ENCODE measurements at places on chromosomes 4 and X.

GRCh38 chrX:155889328-155889727 lies 8.2 kb downstream of the VAMP7 start:
- no peaks in the 10 kb centered on the region for H3K36me3 ChIP-seq
- H3K4me3 ChIP-seq, result no peak overlapping the region
- DNase-seq, result no peak
- H3K27ac ChIP-seq, result no peak overlapping the region

GRCh38 chrX:65671966-65672365 lies 4.5 kb downstream of the MSN start:
- H3K4me3 ChIP-seq, result peak overlapping the region; percentile 82
- H3K27ac ChIP-seq, result peak overlapping the region; percentile 97
- H3K27me3 ChIP-seq, result no peaks in the 10 kb centered on the region
- no peak for DNase-seq
- H3K4me1 ChIP-seq, result peaks cover 75% of the 10 kb centered on the region
- no peaks in the 10 kb centered on the region for H3K36me3 ChIP-seq

DNA sequence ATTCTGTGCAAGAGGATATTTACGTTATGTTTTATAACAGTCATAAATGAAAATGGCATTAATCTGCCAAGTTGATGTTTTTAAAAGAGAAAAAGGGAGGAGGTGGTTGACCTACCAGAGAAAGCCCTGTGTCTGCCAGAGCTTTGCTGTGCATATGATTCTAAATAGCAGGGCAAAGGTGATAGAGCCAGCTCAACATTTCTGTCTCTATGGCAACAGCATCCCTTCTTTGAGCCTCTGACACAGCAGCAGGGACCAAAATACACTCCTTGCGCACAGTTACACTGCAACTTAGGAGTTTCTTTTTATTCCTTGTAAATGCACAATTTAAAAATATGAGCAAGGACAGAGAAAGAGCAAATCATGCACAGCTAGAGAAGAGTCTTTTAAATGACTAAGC lies 133.3 kb upstream of the RAI2 start:
- H3K4me3 ChIP-seq, result no peak overlapping the region
- H3K27ac ChIP-seq, result no peak overlapping the region
- no peaks in the 10 kb centered on the region for H3K4me1 ChIP-seq

DNA sequence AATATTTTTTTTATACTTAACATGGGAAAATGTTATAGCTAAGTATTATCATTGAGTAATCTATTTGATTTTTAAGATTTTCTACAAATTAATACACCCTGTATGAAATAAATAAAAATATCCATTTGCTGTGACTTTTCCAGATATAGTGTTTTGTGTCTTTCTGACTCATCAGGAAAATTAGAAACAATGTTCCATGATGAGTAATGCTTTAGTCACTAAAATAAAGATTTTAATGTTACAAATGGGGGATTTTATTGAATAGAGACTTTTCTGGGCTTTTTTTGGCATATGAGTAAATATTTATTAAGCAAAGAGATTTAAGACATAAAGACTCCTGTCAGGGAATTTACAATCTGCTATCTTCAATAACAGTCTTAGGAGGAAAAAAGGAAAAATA lies 279.2 kb upstream of the NOCT start:
- no peaks in the 10 kb centered on the region for H3K4me1 ChIP-seq
- no peak for DNase-seq
- no peak overlapping the region for H3K27ac ChIP-seq
- H3K36me3 ChIP-seq, result no peaks in the 10 kb centered on the region

- H3K4me3 ChIP-seq, result no peak overlapping the region
- no peaks in the 10 kb centered on the region for H3K27me3 ChIP-seq
- H3K4me1 ChIP-seq, result no peaks in the 10 kb centered on the region
- DNase-seq, result no peak
- no peaks in the 10 kb centered on the region for H3K36me3 ChIP-seq
Observed at GRCh38 chrX:113157496-113157895, 316.9 kb upstream of the AMOT start.

DNA sequence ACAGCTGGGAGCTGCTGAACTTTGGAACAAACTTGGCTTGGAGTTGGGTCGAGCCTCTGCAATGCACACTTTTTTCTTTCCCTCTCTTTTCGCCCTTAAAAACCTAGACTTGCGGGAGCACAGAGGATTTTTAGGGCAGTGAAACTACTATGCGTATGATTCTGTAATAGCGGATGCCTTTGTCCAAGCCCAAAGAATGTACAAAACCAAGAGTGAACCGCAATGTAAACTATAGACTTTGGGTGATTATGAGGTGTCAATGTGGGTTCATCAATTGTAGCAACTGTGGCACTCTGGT lies 493 bp upstream of the SH3D19 start:
- peak overlapping the region; percentile 76 for H3K4me3 ChIP-seq
- peak overlapping the region; percentile 92 for H3K27ac ChIP-seq
- no peak for DNase-seq
- H3K36me3 ChIP-seq, result no peaks in the 10 kb centered on the region
- peaks cover 20% of the 10 kb centered on the region for H3K4me1 ChIP-seq

DNA sequence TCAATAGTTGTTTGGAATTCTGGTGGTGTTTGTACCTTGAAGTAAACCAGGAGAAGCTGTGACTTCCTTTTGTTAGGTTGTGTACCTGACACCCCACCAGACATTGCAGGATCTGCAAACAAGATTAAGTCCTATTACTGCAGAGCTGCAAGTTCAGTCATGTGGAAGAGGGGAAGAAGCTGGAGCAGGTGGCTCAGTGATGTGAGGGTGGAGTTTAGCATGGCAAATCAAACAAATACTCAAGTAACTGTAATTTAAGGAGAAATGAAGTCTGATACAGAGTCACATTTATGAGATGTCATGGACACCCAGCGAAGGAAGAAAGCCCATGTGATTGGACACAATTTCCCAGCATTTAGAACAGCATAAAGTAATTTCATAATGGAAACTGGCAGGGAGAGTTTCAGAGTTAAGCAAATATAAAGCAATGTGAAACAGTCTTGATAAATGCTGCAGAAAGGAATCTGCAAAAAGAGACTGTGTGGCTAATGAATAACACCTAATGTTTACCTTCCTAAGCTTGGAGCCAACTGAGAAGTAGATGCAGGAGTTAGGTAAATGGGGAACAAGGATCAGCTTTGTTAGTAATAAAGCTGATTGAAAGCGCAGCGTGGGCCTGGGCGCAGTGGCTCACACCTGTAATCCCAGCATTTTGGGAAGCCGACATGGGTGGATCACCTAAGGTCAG lies 249.1 kb downstream of the GBA3 start:
- no peaks in the 10 kb centered on the region for H3K36me3 ChIP-seq
- DNase-seq, result no peak
- H3K4me1 ChIP-seq, result no peaks in the 10 kb centered on the region
- no peak overlapping the region for H3K4me3 ChIP-seq
- no peaks in the 10 kb centered on the region for H3K27me3 ChIP-seq

GRCh38 chr4:88802138-88802537 lies 104.5 kb upstream of the NAP1L5 start:
- peaks cover 5% of the 10 kb centered on the region for H3K4me1 ChIP-seq
- H3K36me3 ChIP-seq, result peaks cover 6% of the 10 kb centered on the region
- H3K27me3 ChIP-seq, result no peaks in the 10 kb centered on the region

DNA sequence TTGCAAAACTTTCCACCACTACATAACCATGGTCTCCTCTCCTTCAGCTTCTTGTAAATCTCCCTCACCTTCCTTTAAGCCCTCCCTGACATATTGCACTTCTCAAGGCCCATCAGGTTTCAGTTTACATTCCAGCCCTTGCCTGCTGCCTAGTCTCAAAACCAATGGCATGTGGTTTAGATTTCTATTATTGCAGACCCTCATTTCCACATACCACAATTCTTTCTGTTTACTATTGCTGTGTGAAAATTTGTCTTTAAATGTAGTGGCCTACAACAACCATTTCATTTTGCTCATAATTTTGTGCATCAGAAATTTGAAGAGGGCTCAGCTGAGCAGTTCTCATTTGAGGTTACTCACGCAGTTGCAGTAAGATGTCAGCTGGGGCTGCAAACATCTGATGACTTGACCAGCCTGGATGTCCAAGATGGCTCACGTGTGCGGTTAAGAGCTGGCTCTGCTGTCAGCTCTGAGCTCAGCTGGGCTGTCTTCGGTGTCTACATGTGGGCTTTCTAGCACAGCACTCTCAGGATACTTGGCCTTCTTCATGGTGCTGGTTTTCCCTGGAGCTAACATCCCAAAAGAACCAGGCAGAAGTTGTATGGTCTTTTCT lies 29.9 kb upstream of the SOD3 start:
- H3K27me3 ChIP-seq, result no peaks in the 10 kb centered on the region
- peaks cover 13% of the 10 kb centered on the region for H3K4me1 ChIP-seq
- no peak overlapping the region for H3K4me3 ChIP-seq
- H3K36me3 ChIP-seq, result no peaks in the 10 kb centered on the region
- DNase-seq, result no peak
- H3K27ac ChIP-seq, result no peak overlapping the region

- no peak for DNase-seq
- no peaks in the 10 kb centered on the region for H3K36me3 ChIP-seq
- no peak overlapping the region for H3K27ac ChIP-seq
- H3K4me1 ChIP-seq, result no peaks in the 10 kb centered on the region
Observed at GRCh38 chr4:58074382-58074781, 964.2 kb upstream of the IGFBP7 start.

DNA sequence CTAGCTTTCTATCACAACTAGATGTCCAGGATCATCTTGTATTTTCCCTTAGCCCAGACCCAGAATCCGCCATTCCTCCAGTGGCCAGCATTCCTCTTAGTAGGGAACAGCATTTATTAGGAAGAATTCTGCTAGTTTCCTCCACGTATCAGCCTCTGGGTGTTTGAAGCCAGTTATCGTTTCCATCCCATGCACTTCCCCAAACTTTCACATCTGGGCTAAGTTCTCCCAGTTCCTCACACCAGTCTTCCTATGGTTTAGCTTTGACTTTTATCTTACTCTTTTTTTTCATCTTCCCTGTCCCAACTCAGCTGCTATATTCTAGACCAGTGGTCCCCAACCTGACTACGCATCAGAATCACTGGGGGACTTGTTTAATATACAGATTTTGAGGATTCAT lies 53.5 kb upstream of the PRSS48 start:
- DNase-seq, result no peak
- H3K4me3 ChIP-seq, result no peak overlapping the region
- H3K36me3 ChIP-seq, result no peaks in the 10 kb centered on the region

DNA sequence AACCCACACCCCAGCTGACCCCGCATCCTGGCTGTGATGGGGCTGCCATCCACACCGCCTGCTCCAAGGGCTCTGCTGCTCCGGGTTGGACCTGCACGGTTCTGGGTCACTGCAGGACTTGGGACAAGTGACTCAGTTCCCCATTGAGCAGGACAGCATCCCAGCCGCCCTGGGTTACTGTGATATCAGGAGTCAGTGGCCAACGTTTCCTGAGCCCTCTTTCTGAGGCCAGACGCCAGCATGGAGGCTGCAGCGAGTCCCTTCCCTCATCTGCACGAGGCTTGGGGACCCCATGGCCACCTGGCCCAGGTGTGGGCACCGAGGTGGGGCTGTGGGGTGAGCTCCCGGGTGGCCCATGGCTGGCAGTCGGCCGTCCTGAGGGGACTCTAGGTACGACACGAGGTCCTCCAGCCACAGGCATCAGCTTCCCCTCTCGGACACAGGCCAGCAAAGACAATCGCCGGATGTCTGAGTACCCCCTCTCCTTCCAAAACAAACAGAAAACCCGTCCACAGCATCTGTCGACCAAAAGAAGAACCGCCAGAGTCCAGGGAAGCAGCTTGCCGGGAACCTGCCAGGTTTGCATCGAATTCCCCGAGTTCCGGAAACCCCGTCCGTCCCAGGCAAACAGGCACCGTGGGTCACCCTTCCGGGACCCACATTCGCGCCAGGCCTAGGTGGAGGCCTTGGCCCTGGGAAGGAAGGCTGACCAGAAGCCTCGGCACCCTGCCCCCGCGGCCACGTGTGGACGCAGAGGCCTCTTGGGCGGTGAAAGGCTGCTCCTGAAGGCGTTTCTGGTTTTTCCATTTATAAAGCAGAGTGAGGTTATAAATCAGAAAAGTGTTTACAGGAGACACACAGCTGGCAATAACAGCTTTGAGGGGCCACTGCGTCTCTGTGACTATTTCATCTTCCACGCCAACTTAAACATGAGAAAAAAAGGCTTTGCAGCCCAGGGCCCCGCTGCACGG lies 136.0 kb downstream of the FAM53A start:
- DNase-seq, result no peak
- H3K4me1 ChIP-seq, result no peaks in the 10 kb centered on the region
- H3K27me3 ChIP-seq, result peaks cover 31% of the 10 kb centered on the region
- no peaks in the 10 kb centered on the region for H3K36me3 ChIP-seq

DNA sequence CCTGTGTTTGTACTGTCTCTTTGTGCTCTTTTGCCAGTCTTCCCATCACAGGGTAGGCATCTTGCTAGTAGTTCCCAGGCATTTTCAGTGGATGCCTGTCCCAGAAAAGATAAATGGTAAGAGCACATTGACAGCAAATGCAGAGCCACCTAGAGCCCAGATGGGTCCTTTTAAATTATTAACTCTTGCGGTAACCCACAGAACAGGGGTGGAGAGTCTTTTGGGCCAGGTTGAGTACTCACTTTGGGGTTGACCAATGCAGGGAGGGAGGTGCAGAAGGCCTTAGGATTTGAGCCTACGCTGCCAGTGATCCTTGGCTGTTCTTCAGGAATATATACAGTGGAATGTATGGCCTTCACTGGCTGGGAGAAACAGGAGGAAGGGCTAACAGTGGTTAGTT lies 173.8 kb downstream of the MSN start:
- no peaks in the 10 kb centered on the region for H3K4me1 ChIP-seq
- H3K36me3 ChIP-seq, result no peaks in the 10 kb centered on the region
- H3K4me3 ChIP-seq, result no peak overlapping the region
- DNase-seq, result no peak
- H3K27me3 ChIP-seq, result no peaks in the 10 kb centered on the region
- H3K27ac ChIP-seq, result no peak overlapping the region

GRCh38 chrX:953879-954482 lies 258.5 kb downstream of the CRLF2 start:
- H3K4me1 ChIP-seq, result no peaks in the 10 kb centered on the region
- no peak overlapping the region for H3K27ac ChIP-seq
- peaks cover 8% of the 10 kb centered on the region for H3K27me3 ChIP-seq

GRCh38 chr4:37780444-37781130 lies 45.9 kb upstream of the PGM2 start:
- H3K4me3 ChIP-seq, result no peak overlapping the region
- no peak overlapping the region for H3K27ac ChIP-seq
- H3K36me3 ChIP-seq, result no peaks in the 10 kb centered on the region
- peak; percentile 37 for DNase-seq
- H3K4me1 ChIP-seq, result no peaks in the 10 kb centered on the region

GRCh38 chr4:154344686-154345085 lies 146.9 kb downstream of the DCHS2 start:
- H3K27me3 ChIP-seq, result no peaks in the 10 kb centered on the region
- H3K4me3 ChIP-seq, result no peak overlapping the region
- no peaks in the 10 kb centered on the region for H3K4me1 ChIP-seq
- DNase-seq, result no peak

- H3K27me3 ChIP-seq, result peaks cover 64% of the 10 kb centered on the region
- no peak overlapping the region for H3K27ac ChIP-seq
- no peak for DNase-seq
- no peaks in the 10 kb centered on the region for H3K36me3 ChIP-seq
Observed at GRCh38 chr4:6380746-6381410, 91.5 kb downstream of the PPP2R2C start.
